ENCODE measurements at places on chromosomes 7 and 10.

GRCh38 chr7:74164985-74165456 lies 9.1 kb upstream of the EIF4H start:
- DNase-seq = no peak

DNA sequence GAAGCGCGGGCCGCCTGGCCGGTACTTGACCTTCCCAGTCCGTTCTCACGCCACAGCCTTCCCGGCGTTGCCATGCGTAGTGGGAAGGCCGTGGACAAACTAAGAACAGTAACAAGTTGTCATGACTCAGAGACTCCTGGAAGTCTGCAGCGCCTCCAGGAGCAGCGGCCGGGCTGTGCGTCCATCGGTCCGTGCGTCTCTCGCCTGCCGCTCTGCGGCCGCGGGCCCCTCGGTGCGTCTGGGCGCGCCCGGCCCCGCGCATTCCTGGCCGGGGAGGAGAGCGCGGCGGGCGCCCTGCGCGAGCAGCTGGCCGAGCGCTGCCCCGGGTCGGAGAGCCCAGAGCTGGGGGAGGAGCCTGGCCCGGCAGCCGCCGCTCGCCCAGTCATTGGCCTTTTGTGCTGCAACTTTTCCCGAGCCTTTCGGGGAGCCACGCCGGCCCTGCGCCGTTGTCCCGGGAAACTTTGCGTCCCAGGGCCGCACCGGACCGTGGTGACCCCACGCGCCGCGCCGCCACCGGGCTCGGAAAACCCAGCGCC lies 123.7 kb downstream of the TACC2 start:
- no peak for DNase-seq

DNA sequence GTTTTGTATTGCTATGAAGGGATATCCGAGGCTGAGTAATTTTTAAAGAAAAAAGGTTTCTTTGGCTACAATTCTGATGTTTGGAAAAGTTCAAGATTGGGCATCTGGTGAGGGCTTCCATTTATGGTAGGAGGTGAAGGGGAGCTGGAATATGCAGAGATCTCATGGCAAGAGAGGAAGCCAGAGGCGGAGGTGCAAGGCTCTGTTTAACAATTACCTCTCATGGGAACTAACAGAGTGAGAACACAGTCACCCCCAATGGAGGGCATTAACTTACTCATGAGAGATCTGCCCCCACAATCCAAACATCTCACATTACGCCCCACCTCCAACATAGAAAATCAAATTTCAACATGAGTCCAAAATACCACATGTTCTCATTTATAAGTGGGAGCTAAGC lies 62.0 kb downstream of the AKR1D1 start:
- DNase-seq = no peak

DNA sequence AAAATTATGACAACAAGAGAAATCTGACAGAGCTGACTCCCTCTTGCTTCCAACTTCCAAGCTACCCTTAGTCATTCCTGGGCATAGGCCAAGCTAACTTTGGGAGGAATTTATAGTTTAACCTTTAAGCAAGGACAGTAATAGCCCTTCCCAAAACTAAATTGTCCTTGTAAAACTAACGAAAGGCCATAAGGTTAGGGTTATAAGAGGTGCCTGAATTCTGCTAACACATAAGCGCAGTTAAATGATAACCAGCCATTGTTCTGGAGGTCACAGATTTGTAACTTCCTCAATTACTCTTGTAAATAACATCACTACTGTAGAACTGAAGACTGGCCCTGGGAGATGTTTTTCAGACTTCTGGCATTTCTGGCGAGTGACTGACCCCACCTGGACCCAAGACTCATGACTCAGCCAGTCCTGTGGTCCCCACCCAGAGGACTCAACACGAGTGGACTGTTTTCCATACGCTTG lies 481.2 kb downstream of the KCNMA1 start:
- no peak for DNase-seq

GRCh38 chr10:120048391-120048790 lies 155.9 kb downstream of the SEC23IP start:
- DNase-seq = no peak

- no peak for DNase-seq
Observed at GRCh38 chr7:46515844-46516590, 594.9 kb upstream of the IGFBP3 start.

DNA sequence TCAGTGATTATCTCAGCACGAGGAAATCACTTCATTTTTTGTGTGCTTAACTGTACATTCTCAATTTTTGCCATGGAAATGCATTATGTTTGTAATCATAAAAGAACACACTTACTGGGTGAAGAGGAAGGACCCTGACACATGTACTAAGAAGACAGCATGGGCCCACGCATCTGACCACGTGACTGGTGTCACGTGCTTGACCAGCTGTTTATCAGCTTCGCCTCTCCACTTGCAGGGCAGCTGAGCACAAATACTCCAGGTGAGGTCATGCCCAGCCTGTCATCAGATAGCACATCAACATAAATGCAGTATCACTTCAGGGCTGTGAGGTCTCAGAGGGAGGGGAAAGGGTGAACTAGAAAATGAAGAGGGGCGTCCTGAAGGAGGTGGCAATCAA lies 179.8 kb downstream of the EBF3 start:
- DNase-seq = no peak

DNA sequence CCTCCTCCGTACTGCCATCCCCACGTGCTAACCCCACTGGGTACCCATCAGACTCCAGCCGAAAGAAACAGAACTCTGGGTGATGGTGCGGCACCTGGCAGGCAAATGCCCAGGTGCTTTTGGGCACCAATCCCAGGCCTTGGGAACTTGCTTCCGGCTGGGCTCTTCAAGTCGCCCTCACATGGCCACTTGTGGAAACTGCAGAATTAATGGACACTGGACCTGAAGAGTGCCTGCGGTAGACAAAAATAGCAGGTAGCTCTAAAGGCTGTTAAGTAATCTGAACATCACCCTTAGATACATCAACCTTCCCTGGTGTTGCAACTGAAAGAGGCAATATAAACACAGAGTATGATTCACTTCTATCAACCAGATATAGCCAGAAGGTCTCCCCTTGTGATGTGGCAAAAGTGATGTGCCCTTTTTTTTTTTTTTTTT lies 644.4 kb downstream of the GRM8 start:
- DNase-seq = no peak

DNA sequence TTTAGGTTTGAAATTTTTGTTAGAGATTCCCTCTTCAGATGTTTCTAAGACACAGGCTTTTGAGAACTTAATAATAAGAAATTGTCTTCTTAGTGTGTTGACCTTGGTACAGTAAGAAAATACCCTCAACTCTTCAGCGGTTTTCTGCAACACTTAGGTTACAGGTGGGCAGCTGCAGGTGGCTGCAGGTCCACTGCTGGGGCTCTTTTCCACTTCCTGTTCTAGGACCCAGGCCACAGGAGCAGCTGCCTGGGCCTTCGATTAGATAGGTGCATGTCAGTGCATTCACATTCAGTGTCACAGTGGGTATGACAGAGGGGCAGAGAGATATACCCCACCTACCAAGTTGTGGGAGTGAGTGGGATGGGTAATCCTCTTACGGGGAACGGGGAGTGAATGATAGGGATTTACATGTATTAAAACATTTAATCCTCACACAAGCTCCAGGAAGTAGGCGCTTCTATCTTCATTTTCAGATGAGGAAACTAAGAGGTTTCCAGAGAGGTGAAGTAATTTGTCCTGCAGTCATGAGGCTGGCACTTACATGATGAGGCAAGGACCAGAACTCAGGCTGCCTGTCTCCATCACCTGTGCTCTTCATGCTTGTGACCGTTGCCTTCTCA lies 20.2 kb upstream of the SUV39H2 start:
- DNase-seq = no peak

DNA sequence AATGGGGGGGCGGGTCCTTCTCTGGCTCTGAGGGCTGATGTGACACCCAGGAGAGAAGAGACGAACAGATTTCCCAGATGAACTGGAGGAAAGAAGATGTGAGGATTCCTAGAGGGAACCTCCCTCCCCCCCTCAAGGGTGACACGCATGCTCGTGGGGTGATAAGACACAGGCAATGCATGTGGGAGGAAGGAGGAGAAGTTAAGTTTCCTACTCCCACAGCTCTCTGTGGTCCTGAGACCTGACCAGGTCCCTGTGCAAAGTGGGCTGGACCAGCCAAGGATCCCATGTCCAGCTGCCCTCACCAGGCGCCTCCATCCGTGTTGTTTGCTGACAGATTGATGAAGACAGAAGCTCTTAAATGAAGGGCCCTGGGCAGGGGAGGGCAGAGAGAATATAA lies 112.6 kb downstream of the SH3PXD2A start:
- DNase-seq = no peak

GRCh38 chr7:85928500-85928899 lies 715.2 kb upstream of the GRM3 start:
- no peak for DNase-seq

GRCh38 chr10:31004611-31005193 lies 27.0 kb downstream of the ZNF438 start:
- no peak for DNase-seq

GRCh38 chr10:124896751-124897150 lies 45.2 kb upstream of the ZRANB1 start:
- DNase-seq = no peak

DNA sequence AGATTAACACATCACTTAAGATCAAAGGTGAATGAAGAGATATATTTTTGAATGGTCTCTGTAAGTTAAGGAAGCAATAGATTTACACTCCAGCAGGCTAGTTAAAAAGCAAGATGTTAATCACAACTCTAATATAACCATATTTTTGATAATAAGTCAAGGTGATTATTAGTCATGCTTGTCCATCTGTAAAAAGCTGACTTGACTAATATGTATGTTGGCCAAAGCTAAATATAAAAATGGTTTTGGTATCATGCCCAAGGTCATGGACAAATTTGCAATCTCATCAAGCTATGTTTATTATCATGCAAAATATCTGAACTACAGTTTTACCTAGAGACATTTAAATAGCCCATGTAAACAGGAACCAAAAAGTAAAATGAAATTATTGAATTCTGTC lies 102.6 kb upstream of the CSTF2T start:
- DNase-seq = no peak

DNA sequence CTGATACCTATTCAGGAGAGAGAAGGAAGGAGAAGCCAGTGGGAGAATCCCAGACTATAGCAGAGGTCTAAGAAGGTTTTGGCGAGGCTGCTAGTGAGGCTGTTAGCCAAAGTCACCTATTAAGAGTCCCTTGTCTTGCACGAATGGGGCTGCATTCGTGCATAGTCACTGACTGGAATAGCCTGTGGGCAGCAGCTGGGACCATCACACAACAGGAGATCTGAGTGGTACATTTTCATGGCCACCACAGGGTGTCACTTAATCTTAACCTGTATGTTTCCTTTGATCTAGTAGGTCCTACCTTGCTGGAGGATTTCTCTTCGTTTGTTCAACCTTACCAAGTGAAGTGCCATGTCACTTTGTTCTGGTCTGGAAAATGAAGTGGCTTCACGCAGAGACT lies 319.9 kb downstream of the BMPER start:
- DNase-seq = no peak

- DNase-seq = no peak
Observed at GRCh38 chr7:138267934-138268333, 191.7 kb downstream of the AKR1D1 start.

- DNase-seq = no peak
Observed at GRCh38 chr10:69792341-69792740, 9.4 kb upstream of the COL13A1 start.

DNA sequence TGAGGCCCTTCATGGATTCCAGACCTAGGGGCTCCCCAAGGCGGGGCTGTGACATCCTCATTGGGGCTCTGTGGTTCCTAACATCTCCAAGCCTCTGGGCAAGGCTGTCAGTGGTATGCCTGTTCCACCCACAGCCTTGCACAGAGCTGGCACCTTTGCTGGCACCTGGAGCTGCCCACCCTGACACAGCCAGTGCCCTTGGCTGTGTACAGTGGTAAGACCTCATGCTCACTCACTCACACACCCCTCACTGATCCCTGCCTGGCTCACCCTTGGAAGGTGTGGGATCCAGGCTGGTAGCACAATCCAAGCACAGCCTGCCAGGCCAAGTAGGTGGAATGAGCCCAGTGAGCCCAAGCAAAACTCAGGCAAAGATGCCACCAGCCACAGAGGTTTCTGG lies 200.4 kb upstream of the PCDH15 start:
- no peak for DNase-seq

DNA sequence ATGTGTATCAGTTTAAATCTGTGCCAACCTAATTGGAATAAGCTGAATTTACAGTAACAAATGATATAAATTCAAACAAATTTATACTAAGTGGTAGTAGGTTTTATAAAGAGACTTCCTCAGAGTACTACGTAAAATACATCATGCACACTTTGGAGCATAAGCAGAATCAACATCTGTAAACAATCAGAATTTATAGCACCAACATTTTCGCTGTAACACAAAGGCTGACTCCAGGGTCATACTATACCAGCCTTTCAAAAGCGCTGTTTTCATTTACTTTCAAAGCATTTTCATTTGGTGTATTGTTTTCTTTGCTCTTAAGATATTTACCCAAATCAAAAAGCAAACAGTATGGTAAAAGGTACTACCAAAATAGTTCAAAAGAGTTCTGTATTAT lies 29.3 kb upstream of the TMEM168 start:
- DNase-seq = no peak

DNA sequence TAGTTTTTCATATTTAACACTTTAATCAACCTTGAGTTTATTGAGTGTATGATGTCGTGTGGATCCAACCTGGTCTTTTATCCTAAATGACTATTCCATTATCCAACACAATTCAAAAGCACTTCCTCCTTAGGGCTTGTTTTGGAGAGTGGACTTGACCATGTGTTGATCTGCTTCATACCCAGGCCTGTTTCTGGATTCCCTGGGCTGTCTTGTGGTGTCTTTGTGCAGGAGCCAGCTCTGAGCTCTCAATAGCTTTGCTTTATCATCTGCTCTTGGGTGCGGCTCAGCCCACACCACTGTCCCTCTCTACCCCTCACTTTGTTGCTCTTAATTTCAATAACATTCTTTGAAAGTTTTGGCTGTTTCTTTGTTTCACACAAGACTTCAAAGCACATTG lies 70.9 kb upstream of the CHST15 start:
- no peak for DNase-seq

DNA sequence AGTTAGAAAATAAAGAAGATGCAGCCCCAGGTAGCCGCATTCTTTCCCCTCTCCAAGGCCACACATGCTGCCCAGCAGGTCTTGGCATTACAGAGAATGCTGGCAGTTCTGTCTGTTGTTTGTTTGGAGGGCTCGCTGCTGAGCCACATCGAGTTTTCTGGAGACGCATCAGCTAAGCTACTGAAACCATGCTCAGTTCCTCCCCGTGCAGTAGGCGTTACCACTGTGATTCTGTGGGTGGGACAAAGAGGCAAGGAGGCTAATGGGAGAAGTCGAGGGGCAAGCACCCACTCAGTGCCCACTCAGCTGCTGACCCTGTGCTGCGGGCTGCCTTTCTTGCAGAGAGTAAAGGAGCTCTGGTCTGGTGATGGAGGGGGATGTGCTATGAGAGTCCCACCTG lies 15.5 kb upstream of the GTPBP4 start:
- no peak for DNase-seq

- DNase-seq = no peak
Observed at GRCh38 chr7:144452064-144452463, 48.6 kb upstream of the NOBOX start.

DNA sequence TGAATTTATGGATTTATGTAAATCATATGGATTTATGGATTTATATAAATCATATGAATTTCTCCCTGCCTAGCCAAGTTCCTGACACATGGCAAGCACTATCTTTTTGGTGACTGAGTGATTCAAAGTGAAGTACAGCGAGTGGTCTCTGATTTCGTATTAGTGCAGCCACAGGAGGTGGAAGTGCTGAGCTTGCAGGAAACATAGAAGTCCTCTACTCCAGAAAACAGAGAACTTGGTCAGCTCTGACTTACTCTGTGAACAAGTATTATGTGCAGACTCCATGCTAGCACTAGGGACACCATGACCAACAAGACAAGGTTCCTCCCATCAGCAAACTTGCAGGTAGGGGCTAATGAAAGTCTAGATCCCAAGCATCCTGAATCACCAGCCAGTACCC lies 28.5 kb downstream of the CYP3A5 start:
- DNase-seq = no peak

Data from omental fat pad (tissue), 4 donors.